ENCODE measurements at places on chromosomes 3 and 15. TPM values are rescaled to one million over a fixed set of nuclear protein-coding genes. Genes with fewer than 3 reads are reported as not detected.

The SLC38A3 gene
- polyA plus RNA-seq: 9.4 TPM

The CIAO2A gene
- polyA plus RNA-seq: 86.7 TPM

The CA12 gene
- polyA plus RNA-seq: 151 TPM

The TMEM115 gene
- polyA plus RNA-seq: 28.6 TPM

The BSN gene
- polyA plus RNA-seq: 1.7 TPM

The STRIT1 gene
- 1.5 TPM for polyA plus RNA-seq

The CLCN2 gene
- 13.1 TPM for polyA plus RNA-seq

The ALS2CL gene
- 12.4 TPM for polyA plus RNA-seq

The GPR15 gene
- not detected for polyA plus RNA-seq

The LMAN1L gene
- polyA plus RNA-seq: not detected

The SKOR1 gene
- 0.70 TPM for polyA plus RNA-seq
